ENCODE measurements at places on chromosomes 3 and 15.
A peak's percentile ranks its signal among the peaks of the same experiment; 100 is the strongest.

DNA sequence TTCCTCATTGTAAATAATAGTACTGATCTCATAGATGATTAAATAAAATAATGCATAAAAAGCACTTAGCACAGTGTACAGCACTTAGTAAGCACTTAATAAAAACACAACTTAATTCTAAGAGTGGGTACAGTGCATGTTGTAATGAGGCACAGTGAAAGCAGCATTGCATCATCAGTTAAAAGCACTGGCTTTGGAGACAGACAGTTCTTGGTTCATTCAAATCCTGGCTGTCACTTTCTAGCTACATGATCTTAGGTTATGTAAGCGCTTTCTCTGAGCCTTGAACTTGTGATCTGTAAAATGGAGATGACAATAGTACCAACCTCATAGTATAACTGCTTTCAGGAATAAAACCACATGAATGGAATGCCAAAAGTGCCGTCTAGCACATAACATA is 151.5 kb downstream of the DPH6 start:
- no peak for DNase-seq

GRCh38 chr3:134625462-134625861 is 25.4 kb downstream of the KY start:
- no peak for DNase-seq

- no peak for DNase-seq
Observed at GRCh38 chr15:42354824-42355223, 4.5 kb upstream of the CAPN3 start.

DNA sequence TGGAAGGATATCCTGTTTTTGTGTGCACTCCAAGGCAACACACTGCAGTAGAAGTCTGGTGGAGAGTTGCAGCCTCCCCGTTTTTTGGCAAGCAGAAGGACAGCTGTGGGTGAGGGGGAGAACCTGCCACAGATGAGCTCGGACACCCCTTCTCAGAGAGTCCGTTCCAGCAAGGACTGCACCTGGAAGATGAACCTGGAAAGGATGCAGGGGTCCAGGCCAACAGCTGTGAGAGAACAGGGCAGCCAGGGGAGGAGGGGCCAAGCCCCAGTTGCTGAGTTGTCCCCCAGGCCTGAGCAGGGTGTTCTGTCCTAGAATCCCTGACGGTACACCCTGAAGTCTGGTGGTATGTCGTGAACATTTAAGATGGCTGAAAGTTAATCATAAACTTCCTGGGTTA is 30.2 kb downstream of the ZXDC start:
- DNase-seq = no peak

DNA sequence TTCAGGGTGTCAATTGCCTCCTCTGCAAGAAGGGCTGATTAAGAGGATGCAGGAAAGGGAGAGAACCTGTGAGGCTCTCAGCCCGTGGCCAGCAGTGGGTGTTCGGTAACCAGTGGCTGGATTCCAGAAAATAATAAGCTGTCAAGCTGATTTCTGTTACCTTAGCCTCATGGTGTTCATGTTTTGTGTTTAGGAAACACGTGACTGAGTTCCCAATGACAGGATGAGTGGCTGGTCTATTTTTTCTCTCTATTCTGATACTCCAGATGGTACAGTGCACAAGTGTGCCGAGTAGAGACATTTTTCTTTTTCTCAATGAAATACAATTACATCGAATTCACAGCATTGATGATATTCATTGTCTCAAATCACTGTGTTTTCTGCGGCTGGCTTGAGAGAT is 43.6 kb downstream of the EDEM1 start:
- DNase-seq = no peak

DNA sequence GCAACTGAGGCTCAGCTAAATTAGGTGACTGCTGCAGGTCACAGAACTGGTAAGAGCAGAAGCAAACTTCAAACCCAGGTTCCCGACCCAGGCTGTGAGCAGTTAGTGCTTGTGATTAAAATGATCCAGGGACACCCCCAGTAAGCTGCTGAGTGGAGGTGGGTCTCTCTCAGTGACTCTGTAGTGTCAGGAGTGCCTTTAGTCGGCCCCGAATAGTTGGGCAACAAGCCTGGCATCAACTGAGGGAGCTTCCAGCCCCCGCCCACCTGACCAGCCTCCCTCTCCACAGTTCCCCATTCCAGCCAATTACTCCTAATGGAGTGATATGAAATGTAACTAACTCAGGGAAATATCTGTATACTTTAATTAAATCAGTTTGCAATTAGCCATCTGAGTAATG is 168.0 kb upstream of the SMAD3 start:
- no peak for DNase-seq

GRCh38 chr15:101647251-101647650 is 4.9 kb downstream of the TM2D3 start:
- DNase-seq = no peak

GRCh38 chr15:77083381-77084160 is 12.7 kb upstream of the TSPAN3 start:
- peak; percentile 56 for DNase-seq

- DNase-seq = no peak
Observed at GRCh38 chr3:94092086-94092485, 29.2 kb downstream of the NSUN3 start.

- DNase-seq = no peak
Observed at GRCh38 chr15:92023965-92024364, 170.5 kb downstream of the SLCO3A1 start.

All from retina (tissue), 1 donor.